ENCODE measurements at places on chromosomes 4 and X. TPM values are rescaled to one million over a fixed set of nuclear protein-coding genes. Genes with fewer than 3 reads are reported as not detected.

Gene DCHS2
- 0.08 TPM for total RNA-seq

Gene PHOX2B
- not detected for total RNA-seq

Gene NAP1L3
- total RNA-seq: 0.30 TPM

Gene ACE2
- 1.5 TPM for total RNA-seq

Gene SAGE1
- total RNA-seq: not detected

Gene KLHL8
- total RNA-seq: 8.4 TPM

Gene CRMP1
- 0.13 TPM for total RNA-seq

Gene RHOXF2
- not detected for total RNA-seq

GRCh38 chr4:26782168-26782829 is 78.3 kb upstream of the STIM2 start:
- no peak for DNase-seq

DNA sequence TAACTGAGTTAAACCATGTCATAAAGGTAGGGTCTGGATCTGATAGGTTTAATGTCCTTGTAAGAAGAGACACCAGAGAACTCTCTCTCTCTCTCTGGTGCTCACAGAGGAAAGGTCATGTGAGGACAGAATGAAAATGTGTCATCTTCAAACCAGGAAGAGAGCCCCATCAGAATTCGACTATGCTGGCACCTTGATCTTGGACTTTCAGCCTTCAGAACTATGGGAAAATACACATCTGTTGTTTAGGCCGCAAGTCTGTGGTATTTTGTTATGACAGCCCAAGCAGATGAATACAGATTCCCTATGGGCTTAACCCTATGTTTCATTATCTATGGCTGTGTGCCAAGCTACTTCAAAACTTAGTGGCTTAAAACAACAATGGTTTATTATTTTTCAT is 105.5 kb upstream of the DDIT4L start:
- no peak for DNase-seq

GRCh38 chr4:105808750-105809041 is 86.6 kb upstream of the NPNT start:
- DNase-seq: no peak

DNA sequence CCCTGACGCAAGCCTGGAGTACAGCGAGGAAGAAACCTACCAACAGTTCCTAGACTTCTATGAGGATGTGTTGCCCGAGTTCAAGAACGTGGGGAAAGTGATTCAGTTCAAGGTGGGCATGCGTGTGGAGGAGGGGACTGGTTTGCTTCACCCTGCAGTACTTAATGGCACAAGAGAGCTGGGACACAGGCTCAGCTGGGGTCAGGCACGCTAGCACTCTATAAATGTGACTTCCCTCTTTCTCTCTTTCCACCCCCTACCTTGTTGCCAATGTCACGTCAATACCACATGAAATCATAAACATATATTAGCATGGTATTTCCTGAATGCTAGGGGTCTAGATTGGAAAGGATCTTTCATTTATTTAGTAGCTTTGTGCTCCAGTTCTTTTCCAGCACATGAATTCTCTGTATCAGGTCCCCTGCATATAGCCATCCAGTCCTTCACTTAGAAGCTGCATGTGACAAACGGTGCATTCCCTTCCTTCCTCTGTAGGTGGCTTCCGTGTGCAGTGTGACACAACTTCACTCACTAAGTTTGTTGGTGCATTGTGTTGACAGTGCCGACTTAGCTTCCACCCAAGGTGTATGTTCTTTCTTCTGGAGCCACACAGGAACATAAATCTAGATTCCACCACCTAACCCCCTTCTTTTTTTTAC is 25.6 kb downstream of the ZRSR2 start:
- DNase-seq: no peak

- DNase-seq: no peak
These were observed 13.6 kb upstream of the NAT8L start for GRCh38 chr4:2045518-2045951.

- DNase-seq: no peak
These were observed 19.9 kb upstream of the SLC7A11 start for GRCh38 chr4:138262030-138262429.

DNA sequence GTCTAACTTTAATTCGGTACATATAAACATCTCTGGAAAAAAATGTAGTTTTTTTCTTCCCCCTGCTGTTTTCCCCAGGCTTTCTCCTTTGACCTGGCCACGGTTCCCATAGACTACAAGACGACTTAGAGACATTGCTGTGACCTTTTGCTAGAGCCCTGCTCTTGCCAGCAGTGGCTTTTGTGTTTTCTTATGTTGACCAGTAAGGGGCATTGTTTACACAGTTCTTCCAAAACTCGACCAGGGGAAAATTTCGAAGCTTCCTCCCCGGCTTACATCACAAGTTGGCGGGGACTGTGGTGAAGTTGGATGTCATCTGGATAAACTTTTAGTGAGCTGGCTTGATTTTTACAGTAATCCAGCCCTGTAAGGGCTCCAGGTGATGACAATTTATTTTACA is 9.3 kb downstream of the CCDC160 start:
- DNase-seq: no peak

- no peak for DNase-seq
These were observed 3.0 kb upstream of the HTRA3 start for GRCh38 chr4:8266508-8266907.

DNA sequence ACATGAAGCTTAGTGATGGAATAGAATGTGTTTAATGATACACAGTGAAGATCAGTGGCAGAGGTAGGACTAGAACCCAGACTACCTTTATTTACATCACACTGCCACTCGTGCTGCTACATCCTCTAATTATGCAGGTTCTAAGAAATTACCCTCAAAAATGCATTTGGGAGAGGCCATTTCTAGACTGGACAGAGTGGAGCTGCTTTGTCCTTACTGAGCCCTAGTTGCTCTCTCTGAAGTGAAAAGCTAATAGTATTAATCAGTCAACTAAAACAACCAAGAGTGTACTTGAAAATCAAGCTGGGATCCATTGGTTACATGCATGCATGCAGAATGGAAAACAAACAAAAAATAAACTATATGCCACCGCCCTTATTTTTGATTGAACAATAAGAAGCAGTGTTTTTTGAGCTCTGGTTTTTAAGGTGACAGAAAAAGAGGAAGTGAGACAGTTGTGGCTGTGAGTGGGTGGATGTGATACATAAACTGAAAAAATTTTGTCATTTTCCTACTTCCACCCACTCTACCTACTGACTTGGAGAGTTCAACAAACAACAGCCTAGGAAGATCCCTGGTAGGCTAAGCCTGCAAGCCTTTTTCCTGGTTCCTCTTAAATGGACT is 6.8 kb upstream of the VSIG4 start:
- DNase-seq: no peak

DNA sequence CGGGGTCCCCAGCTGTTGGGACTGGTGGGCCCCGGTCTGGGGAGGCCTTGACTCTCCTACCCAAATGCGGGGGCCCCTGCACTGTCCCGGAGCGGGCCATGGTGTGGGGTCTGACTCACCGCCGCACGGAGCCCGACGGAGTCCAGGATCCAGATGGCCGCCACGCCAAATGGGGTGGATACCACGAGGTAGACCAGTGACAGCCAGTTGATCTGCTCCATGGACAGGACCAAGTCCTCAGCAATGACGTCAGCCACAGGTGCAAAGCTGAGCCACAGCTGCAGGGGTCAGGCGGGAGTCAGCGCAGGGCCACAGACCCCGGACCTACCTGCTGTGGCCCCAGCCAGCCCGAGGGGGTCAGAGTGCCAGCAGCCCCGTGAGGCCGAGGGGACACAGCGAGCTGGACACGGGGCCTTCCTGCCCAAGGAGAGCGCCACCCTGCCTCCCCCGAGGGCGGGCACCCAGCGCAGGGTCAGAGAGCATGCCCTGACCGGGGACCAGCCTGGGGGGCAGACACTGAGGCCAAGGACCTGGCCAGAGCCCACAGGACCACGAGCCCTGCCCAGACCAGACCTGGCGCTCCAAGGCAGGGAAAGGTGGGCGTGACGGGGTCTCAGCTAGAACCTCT is 2.4 kb downstream of the SLC49A3 start:
- DNase-seq: no peak

- no peak for DNase-seq
These were observed 551.2 kb upstream of the AMOT start for GRCh38 chrX:113391875-113392274.

- DNase-seq: no peak
These were observed 4.3 kb downstream of the GK start for GRCh38 chrX:30657196-30658161.

DNA sequence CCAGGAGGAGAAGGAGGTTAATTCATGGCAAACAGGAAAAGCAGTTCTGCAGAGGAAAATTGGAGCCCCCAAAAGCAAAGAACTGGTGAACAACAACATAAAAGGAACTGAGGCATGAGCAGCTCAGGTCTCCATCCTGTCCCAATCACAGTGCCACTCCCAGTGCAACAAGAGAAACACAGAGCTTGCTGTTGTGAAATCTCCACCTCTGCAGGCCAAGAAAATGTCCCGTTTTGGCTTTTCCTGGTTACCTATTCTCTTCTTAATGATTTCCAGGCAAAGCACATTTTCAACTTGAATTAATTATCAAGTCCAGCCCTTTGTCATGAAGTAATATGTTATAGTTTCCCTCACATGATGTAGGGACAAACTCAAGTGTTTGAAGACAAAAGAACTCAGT is 778 bp downstream of the C1QTNF7 start:
- DNase-seq: no peak

DNA sequence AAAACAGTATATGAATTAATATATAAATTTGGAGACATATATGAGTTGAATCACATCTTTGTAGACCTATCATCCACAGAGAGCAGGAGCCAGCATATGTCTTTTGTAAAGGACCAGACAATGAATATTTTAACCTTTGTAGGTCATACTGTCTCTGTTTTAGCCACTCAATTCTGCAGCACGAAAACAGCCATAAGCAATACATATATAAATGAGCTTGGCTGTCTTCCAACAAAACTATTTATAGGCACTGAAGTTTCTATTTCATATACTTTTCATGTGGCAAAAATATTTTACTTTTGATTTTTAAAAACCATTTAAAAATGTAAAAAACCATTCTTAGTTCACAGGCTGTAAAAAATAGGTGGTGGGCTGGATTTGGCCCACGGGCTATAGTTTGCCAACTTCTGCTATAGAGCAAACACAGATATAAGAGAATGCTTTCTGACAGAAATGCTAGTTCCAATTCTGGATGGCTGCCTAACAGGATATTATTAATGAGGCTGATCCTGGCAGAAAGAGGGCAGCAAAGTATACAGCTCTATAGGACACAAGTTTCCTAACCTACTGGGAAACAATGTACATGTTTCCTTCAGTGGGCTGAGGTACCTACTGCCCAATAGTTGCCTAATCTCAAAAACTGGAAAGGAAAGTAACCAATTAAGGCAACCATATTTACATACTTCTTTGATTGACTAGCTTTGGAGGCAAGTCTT is 58.1 kb upstream of the UCP1 start:
- no peak for DNase-seq

- DNase-seq: no peak
These were observed 220.3 kb upstream of the TENM3 start for GRCh38 chr4:182022909-182023308.

GRCh38 chrX:129650183-129650689 is 4.5 kb downstream of the APLN start:
- no peak for DNase-seq

GRCh38 chrX:77510007-77510406 is 62.8 kb downstream of the FGF16 start:
- DNase-seq: no peak

- no peak for DNase-seq
These were observed 4.7 kb downstream of the FAM149A start for GRCh38 chr4:186109245-186109644.

GRCh38 chrX:110402850-110403221 is 44.2 kb downstream of the RTL9 start:
- DNase-seq: no peak

- DNase-seq: peak; percentile 91
These were observed at the start of gene ELOVL6 for GRCh38 chr4:110198435-110199416. Gene ELOVL6 (minus strand): TSS chr4:110198615. CDS start chr4:110198335, 280 bp downstream.

DNA sequence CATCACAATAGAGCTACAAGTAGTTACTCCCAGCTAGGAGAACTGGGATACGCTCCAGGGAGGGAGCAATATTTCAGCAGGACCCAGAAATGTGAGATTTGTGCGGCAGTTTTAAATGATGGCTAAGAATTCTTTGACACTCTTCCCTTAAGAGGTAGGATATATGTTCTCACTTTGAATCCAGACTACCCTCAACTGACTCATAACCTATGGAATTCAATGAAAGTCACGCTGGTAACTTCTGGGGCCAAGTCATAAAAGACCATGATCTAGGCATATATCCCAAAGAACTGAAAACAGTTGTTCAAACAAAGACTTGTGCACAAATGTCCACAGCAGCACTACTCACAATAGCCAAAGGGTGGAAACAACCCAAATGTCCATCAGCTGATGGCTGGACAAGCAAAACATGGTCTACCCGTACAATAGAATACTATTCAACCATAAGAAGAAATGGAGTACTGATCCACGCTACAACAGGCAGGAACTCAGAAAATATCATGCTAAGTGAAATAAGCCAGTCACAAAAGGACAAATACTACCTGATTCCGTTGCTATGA is 10.5 kb downstream of the CD99L2 start:
- no peak for DNase-seq

DNA sequence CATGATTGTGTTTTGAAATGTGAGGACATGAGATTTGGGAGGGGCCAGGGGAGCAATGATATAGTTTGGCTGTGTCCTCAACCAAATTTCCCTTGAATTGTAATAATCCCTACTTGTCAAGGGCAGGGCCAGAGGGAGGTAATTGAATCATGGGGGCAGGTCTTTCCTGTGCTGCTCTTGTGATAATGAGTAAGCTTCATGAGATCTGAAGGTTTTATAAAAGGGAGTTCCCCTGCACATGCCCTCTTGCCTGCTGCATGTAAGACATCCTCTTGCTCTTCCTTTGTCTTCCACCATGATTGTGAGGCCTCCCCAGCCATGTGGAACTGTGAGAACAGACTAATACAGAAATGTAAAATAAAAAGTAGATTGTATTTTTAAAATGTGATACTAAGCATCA is 1294.9 kb downstream of the ADGRL3 start:
- no peak for DNase-seq

GRCh38 chr4:111836601-111837000 is 308.7 kb upstream of the FAM241A start:
- DNase-seq: no peak

- no peak for DNase-seq
These were observed 28.1 kb downstream of the SYNPO2 start for GRCh38 chr4:118916691-118917289.

GRCh38 chrX:48890934-48891401 is 6.6 kb downstream of the TIMM17B start:
- no peak for DNase-seq

DNA sequence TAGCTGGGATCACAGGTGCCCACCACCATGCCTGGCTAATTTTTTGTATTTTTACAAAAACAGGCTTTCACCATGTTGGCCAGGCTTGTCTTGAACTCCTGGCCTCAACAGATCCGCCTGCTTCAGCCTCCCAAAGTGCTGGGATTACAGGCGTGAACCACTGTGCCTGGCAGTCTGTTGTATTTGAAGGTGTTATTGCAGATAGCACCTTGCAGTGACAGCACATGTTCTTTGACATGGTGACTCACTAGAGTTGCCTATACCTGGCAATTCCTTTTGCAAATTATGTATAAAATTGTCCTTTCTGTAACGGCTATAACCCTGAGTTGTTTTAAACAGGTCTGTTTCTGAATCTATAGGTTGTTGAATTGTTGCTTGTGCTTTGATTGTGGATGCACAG is 7.9 kb downstream of the OGT start:
- DNase-seq: no peak

- no peak for DNase-seq
These were observed 44.8 kb downstream of the TSPAN5 start for GRCh38 chr4:98613453-98614075.

GRCh38 chr4:93646233-93646930 is 182.2 kb upstream of the ATOH1 start:
- no peak for DNase-seq

Measured in left lobe of liver (tissue), 2 donors.